T-helper 2 cell (primary cell): ENCODE measurements at places on chromosomes 6 and 20.

- no peak for DNase-seq
Observed at GRCh38 chr20:54347166-54347833, 128.1 kb upstream of the DOK5 start.

GRCh38 chr6:130575971-130576370, 210.2 kb downstream of the TMEM200A start:
- peak; percentile 27 for DNase-seq

DNA sequence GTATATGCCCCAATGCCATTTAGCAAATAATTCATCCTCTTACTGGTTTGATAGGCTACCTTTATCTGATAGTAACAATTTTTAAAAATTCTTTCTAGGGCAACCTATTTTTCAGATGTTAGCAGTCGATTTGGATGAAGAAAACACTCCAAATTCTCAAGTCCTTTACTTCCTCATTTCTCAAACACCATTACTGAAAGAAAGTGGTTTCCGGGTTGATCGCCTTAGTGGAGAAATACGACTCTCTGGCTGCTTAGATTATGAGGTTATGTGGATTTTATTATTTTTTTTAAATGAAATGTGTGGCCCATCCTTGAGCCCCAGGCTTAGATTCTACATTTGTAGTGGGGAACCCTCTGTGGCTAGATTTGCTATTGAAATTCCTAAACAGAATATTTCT, 26.3 kb downstream of the CDH26 start:
- DNase-seq: no peak

- no peak for DNase-seq
Observed at GRCh38 chr6:163725008-163725941, 310.8 kb downstream of the QKI start.

- no peak for DNase-seq
Observed at GRCh38 chr20:54560357-54560756, 85.0 kb downstream of the DOK5 start.

- no peak for DNase-seq
Observed at GRCh38 chr6:27825025-27825793, 87.0 kb downstream of the OR2B2 start.

- no peak for DNase-seq
Observed at GRCh38 chr20:33815671-33816070, 4.5 kb downstream of the CHMP4B start.

DNA sequence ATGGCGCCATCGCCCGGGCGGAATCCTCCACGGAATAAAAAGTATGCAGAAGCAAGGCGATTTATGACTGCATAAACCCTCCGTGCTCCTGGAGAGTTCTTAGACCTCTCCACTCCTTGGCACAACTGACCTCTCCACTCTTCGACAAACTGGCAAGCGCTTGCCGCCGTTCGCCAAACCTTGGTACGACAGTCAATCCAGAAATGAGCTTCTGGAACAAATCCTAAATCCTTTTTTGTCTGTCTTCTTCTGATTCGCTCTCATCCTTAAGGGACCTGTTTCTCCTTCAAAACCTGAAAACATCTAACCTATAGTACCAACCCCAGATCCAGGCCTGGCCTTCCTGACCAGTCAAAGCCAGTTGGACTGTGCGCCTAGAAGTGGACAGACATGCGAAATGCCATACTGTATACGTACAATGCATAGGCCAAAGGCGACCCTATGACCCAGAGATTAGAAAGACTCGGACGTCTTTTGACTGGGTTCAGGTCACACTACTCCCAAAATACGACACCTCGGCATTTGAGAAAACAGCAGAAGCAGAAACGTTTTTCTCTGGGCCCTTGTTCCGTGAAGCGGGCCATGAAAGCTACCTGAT, 59.4 kb downstream of the TRIM27 start:
- no peak for DNase-seq

DNA sequence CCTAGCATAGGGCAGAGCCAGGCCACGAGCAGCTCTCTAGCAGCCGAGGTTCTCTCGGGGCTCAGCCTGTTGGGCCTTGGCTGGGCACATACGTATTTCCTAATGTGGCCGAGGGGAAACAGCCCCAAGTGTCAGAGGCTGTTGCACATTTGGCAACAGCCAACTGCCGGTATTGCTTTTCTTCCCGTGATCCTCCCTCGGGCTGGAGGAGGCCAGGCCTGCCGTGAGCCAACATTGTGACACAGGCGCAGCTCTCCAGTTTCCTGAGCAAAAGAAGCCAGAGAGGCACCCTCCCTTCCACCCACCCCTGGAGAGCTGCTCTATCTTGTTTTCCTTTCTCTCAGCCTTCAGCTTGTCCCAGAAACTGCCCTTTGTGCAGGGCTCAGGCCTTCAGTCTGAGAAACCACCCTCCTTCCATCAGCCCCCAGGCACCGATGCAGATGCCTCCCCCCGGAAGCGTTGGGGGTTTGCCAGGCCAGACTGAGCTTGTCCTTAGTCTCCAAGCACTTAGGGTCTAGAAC, 5.1 kb upstream of the BPI start:
- no peak for DNase-seq

GRCh38 chr6:160400446-160400845, 52.3 kb downstream of the SLC22A3 start:
- DNase-seq: no peak

DNA sequence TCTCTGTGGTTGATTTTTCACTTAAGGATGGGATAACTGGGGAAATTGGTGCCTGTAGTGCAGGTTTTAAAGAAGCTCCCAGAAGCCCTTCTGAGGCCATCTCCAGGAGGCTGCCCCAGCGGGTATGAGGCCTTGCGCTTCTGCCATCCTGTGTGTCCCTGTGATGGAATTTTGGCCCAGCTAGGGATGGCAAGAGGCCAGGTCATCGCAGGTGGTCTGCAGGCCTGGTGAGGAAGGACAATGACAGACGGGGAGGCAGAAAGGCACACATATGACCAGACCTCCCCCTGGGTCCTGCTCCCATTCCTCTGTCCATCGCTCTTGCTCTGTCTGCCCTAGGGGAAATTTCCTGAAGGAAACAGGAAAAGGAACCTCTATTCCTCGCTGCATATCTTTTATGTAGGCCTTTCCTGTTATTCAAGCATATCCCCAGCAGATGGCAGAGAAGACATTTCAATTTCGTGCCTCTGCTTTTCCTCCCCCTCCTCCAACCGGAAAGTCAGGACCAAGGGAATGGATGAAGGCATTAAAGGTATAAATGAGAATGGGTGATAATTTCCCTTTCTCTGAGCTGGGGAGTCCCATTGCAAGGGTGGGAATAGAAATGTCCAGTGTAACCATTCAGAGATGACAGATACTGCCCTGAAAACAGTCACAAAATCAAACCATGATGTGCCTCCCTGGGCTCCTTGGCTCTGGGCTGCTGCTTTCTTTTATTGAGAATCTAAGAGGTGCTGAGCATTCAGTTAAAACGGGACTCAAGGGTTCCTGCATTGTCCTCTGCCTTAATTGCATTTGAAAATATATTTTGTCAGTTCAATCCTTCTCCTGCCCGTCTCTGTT, 17.6 kb upstream of the HLA-F start:
- no peak for DNase-seq

GRCh38 chr20:40223810-40224209, 465.2 kb downstream of the MAFB start:
- no peak for DNase-seq

GRCh38 chr20:36120241-36120640, 34.3 kb upstream of the EPB41L1 start:
- DNase-seq: no peak

- DNase-seq: no peak
Observed at GRCh38 chr6:25583906-25584305, 68.1 kb upstream of the SCGN start.

- no peak for DNase-seq
Observed at GRCh38 chr20:25039697-25040437, 18.1 kb downstream of the ACSS1 start.

GRCh38 chr6:104591573-104592334, 268.0 kb downstream of the HACE1 start:
- no peak for DNase-seq

DNA sequence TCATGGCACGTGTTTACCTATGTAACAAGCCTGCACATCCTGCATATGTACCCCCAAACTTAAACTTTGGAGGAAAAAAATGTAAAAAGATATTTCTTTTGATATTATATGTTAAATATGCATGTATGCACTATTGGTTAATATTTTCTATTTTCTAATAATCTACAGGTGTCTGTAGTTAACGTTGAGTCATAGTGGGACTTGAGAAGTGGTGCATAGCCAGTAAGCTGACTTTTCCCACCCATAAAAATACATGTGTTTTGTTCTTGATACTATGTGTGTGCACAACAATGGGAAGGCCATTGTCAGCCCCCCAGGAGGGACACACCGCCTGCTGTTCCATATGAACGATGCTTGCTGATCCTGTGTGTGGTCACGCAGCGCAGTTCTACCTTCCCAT, 49.1 kb downstream of the FAM120B start:
- DNase-seq: no peak

DNA sequence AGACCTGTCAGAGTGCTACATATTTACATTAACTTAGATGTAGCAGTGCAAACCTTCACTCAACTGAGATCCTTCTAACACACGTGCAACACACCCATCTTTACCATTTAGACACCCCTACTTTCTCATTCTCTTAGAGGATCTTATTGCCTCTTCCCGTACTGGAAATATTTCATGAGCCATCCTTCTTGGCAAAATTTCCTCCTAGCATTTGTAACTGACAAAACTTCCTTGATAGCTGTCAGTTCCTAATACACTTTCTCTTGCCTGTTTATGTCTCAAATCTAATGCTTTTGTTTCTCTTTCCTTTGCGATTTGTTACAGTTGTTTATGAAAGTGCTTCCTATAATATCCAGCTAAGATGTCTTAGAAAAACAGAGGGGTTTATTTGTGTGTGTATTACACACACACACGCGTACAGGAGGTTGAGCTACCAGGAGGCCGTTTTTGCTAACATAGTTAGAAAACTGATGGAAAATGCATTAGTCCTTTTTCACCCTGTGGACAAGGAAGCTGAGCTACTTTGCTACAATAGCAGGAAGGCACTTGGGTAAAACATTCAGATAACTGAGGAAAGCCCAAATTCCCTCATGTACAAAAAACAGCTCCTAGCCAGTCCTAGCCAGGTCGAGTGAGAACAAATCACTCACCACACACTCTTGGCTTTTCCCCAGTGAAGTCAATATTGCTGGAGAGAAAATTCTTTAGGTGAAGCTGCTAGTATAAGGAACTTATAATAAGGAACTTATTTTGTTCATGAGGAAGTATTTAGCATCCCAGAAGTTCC, 153.6 kb downstream of the NFATC2 start:
- DNase-seq: no peak

DNA sequence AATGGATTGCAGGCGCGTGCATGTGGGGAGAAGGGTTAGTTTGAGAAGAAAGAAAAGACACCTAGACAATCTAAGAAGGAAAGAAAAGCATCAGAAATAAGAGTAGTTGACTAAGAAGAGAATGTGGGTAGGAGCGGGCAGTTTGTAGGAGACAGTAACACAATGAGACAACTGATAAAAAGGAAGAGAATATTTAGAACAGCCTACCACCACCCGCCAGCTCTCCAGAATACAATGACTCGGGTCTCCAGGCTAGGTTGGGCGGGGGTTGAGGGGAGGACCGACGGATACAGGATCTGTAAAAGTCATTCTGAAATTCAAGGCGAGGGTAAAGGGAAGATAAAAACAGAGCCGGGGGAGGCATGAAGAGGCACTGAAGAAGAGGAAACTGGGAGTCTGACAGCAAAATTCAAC, 712 bp downstream of the ABHD16A start:
- no peak for DNase-seq

DNA sequence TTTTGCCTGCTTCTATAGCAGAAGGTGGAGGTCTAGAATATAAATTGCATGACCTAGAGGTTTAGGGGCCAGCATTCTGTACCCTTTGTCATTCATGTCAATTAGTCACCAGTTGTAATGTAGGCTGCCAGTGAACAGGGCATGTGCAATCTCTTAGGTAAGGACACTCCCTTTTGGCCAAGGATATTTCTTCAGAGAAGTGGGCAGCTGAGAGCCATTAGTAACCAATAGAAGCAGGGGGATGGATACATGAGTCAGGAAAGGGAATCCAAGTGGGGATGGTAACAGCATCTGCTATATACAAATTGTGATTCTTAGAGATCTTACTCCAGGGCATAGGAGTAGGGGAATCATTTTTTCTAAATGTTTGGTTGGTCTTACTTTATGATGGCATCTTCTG, 494.2 kb upstream of the JAG1 start:
- DNase-seq: no peak

DNA sequence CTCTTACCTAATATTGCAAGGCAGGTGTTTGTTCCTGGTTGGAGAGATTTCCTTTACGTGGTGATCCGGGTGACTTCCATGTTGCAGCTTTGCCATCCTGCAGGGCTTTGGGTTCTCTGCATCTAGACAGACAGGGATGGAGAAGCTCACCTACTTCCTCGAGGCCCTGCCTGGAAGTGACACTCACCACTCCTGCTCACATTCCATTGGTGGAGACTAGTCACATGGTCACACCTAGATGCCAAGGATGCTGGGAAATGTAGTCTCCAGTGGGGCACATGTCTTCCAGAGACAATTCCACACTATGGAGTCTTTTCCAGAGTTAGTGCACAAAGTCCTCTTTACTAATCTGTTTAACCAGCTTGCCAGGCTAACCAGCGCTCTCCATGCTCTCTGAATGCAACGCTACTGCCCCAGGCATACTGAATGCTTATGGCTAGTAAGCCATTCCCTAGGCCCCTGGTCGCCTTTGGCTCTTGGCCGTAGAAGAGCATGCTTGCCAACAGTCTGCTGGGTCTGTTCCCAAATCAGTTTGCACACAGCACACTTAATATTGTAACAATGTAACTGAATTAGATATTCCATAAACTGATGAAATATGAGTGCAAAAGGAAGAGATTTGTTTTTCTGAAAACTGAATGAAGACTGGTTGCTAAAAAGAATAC, 6.7 kb upstream of the KCNK15 start:
- DNase-seq: no peak

DNA sequence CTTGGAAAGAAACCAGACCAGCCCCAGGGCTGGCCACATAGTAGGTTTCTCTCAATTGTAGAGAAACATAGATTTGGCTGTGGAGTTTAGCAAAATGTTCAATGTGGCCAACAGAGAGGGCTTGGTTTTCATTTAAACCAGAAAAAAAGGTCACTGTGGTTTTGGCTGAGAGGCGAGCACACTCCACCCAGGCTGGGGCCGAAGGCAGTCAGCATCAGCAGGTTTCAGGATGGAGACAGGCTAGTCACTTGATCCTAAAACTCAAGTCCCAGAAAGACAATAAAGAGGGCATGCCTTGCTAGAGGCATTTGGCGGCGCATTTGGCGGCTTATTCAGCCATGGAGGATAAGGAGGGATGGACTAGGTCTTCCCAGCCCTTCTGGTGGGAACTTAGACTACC, 73.1 kb downstream of the PRND start:
- peak; percentile 47 for DNase-seq

DNA sequence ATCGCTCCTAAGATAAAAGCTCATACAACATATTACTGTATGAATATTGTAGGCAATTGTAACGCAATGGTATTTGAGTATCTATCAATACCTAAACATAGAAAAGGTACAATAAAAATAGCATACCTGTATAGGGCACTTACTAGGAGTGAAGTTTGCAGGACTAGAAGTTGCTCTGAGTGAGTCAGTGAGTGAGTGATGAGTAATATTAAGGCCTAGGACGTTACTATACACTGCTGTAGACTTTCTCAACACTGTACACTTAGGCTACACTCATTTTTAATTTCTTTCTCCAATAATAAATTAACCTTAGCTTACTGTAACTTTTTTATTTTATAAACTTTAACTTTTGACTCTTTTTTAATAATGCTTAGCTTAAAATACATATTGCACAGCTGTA, 546.9 kb downstream of the HACE1 start:
- DNase-seq: no peak
